ENCODE measurements at places on chromosomes 11 and 22. TPM values are rescaled to one million over a fixed set of nuclear protein-coding genes. Genes with fewer than 3 reads are reported as not detected.

Gene CAPN5
- 15.7 TPM for total RNA-seq

Gene SLC16A8
- not detected for total RNA-seq

Gene DUSP8
- 0.85 TPM for total RNA-seq

Gene RAG1
- total RNA-seq, result 0.99 TPM

Gene PKDREJ
- not detected for total RNA-seq

Gene SCT
- total RNA-seq, result not detected

Gene OTOG
- not detected for total RNA-seq

Gene FIBP
- total RNA-seq, result 156 TPM

Gene RAB39A
- 0.09 TPM for total RNA-seq

Gene PDE2A
- total RNA-seq, result 10.2 TPM

Gene PANX3
- total RNA-seq, result not detected

Gene UBASH3B
- 31.2 TPM for total RNA-seq

Gene SLC22A9
- total RNA-seq, result not detected

Gene OLFML1
- 0.09 TPM for total RNA-seq

Gene ZPR1
- total RNA-seq, result 39.2 TPM

Gene CAPN1
- 91.3 TPM for total RNA-seq

Gene KCNQ1OT1
- 0.81 TPM for total RNA-seq

Gene PHF21A
- total RNA-seq, result 12.5 TPM

Measured in endothelial cell of coronary artery (primary cell).